ENCODE measurements at places on chromosomes 6 and 20. TPM values are rescaled to one million over a fixed set of nuclear protein-coding genes. Genes with fewer than 3 reads are reported as not detected.

DNA sequence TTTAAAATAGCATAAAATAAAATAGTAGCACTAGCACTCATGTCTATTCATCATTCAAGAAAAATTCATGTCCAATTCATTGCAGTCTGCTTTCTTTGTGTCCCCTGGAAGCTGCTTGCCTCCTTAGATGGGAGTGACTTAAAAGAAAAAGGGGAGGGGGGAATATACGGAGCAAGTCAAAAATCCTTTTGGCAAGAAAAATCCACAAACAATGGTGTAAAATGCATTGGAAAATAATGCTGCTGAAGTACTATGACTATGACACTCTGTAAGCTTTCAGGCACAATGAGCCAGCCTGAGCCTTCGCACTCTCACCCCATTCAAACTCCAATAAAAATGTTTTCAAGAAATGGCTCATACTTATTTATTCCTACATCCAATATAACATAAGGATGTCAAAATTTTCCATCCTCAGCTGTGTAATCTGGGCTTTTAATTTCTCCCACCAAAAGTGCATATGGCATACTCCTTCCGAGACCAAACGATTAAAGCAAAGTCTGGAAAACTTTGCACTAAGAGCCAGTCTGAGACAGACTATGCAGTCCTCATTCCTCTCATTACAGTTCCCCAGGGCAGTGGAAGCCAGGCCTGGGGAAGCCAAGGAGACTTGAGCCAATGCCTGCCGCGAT is 790 bp downstream of the NEDD9 start:
- DNase-seq, result no peak

- DNase-seq, result peak; percentile 48
Measured at GRCh38 chr6:170091639-170092579, 199.0 kb downstream of the DLL1 start.

GRCh38 chr20:60144404-60144803 is 186.2 kb downstream of the CDH26 start:
- DNase-seq, result no peak

- no peak for DNase-seq
Measured at GRCh38 chr6:157962601-157963302, 18.9 kb upstream of the SYNJ2 start.

GRCh38 chr6:119129148-119129967 is 50.9 kb upstream of the FAM184A start:
- DNase-seq, result no peak

DNA sequence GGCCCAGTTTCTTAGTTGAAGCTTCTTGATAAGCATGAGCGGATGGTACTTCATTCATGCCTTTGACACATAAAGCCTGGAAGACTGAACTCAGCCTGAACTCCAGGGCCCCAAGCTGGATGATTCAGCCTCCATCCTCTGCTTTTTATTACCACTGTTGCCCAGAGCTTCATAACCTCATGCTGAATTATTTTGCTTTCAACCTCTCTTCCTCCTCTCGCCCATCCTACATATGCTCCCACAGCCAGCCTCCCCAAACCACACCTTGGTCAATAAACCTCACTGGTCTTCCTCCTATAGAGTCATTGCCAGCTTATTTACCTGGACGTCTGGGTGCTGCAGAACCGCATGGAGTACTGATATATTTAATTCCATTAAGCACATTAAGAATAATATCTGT is 59.4 kb downstream of the SLC35B3 start:
- no peak for DNase-seq

DNA sequence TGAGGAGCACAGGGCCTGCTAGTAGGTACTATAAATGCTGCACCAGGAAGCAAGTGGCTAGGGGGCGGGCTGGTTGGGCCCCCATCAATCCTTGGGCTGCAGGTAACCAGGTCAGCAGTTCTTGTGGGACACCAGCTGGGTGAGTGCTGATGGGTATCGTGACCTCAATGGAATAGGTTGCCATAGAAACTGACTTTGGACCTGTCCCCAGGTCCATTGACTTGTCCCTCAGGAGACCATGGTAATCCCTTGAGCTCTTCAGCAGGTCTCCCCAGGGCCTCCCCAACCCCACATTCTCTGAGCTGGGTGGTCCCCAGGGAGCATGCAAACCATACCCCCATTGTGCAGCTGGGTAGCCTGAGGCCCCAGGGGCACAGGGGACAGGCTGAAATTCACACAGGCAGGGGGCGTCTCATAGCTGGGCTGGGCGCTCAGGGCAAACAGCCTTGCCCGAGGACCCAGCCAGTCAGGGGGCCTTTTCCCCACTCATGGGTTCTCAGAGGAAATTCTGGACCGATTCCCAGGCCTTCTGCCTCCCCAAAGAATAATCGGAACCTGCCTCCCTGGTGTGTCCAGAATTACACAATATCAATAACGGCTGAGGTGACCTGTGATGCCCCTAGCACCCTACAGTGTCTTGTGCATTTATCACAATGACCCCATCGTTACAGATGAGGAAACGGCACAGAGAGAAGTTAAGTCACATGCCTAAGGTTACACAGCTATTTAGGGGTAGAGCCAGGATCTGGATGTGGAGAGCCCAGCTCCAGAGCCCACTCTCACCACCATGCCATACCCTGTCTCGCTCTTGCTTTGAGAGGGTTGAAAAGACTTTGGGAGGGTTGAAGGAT is 35.9 kb downstream of the SRC start:
- DNase-seq, result no peak

DNA sequence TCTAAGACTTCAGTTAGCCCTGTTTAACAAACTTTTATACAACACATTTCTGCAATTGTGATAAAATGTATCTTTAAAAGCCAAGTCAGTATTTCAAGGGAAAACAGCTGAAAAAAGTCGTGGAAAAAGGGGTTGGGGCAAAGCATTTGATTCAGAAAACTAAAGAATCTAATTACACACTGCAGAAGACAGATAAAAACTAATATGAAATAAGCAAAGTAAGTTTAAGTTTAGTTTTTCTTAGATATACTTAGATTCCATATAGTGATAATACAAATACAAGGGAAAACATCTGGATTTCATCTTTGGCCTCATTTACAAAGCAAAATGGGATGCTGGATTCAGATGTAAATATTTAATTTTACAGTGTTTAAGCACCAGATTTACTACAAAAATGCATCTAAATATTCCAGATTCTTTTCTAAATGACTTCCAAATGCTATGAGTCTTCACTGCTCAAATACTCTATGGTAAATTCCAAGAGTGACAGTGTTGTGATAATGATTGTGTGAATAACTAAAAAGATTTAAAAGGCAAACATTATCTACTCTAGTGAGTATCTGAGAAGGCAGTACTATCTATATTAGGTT is 1.5 kb upstream of the ADNP start:
- DNase-seq, result no peak

- DNase-seq, result no peak
Measured at GRCh38 chr20:8663424-8663823, 405.5 kb upstream of the PLCB4 start.

DNA sequence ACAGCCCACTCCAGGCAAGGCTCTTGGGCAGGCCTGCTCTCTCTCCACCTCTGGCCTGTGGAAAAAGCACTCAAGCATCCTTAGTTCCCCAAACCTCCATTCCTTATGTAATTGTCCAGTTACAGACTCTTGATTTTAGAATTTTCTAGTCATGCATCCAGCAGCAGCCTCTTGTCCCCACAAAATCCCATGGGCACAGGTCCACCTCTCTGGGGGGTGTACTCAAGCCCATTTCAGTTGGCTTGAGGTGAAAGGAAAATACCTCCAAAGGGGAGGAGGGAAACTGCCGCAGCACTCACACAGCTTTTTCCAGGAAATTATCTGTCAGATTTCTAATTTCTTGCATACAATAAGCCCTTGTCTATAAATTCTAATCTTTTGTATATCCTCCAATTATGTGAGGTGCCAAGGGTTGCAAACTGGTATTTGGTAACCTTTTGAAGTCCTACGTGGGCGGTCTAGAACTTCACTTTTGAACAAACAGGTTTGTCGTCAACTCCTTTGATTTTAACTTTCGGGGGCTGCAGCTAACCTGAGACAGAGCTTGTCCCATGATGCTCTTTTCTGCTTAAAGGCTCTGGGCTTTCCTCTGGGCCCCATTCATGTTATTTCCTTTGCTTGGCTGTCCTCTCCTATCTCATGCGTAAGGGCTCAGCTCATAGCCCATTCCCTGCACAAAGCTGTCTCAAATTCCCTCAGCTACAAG is 104.7 kb upstream of the CEP85L start:
- DNase-seq, result no peak

DNA sequence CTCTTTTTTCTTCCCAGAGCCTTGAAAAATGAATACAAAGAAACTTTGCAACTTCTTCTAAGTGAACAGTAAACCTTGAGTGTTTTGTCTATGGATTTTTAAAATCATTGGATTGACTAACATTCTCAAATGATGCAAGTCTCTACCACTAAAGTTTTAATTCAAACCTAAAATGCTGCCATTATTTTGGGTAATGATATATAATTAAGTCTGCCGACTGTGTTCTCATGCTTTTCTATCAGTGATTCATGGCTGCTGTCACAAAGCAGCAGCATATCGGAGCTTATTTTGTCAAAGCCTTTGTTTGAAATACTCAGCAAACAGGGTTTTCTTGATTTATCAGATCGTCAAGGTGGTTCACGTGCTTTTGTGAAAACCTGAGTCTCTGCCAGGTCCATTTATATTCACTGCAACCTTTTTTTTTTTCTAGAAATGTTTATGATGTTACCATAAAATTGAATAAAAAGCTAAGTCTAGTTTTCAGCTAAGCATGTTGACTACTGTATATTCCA is 96.3 kb downstream of the GJA1 start:
- no peak for DNase-seq

DNA sequence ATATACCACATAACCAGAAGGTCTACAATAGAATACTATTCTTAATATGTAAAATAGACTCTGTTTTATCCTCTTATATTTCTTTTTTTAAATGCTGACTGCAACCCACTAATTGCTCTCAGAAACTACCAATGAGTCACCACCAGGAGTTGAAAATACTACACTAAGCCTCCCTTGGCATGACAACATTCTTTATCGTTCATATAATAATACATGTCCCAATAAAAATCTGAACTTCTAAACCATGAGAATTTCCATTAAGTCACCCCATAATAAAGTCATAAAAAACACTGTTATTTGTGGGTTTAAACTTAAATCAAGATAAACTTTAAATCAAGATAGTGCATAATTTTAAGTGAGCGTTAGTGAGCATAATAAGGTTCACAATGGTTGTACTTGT is 4.2 kb downstream of the HACE1 start:
- no peak for DNase-seq

- DNase-seq, result no peak
Measured at GRCh38 chr20:50005471-50005981, 22.7 kb downstream of the SNAI1 start.

- DNase-seq, result no peak
Measured at GRCh38 chr6:92568541-92568940, 850.8 kb downstream of the EPHA7 start.

DNA sequence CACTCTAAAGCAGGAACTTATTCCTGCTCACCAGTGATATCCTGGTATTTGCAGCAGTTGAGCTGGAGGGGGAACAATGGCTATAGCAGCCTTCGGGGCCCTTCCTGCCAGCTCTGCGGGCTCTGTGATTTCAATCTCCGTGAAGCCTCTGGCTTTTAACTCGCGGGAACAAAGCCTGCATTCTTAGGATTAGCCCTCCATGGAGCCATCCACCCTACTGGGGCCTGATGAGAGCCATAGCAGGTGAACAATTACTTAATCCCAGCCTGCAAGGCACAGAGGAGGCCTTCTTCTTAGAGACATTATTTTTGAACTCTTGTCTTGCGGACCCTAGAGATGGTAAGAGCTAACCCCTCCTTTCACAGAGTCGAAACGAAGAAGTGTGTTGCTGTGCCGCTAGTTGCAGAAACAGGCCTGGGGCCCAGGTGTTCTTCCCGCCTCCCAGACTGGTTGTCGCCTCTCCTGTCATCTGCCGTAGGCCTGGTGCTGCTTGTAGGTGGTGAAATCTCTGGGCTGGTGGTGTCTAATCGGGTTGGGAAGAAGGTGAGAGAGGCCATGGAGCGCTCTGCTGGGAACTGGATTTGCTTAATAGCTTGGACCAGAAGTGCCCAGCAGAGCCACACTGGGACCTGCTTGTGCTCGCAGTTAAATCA is 9.7 kb downstream of the GHRH start:
- no peak for DNase-seq

DNA sequence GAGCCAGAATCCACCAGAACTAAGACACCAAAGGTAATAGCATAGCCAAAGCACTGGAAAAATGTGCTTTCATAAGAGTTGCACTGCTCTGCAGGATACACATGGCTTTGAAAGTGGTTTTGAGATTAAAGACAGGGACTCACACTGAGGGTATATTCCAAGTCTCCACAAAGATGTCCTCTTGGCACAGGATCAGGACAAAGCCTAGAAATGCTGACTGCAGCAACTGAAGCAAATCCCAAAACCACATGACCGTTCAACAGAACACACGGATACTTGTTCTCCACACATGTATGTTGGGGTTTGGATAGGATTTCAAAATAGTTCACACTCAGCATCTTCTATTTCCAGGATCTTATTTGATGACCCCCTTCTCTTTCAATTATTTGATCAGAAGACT is 364.3 kb upstream of the HSF2 start:
- DNase-seq, result no peak

GRCh38 chr6:79570129-79571029 is 33.1 kb upstream of the LCA5 start:
- no peak for DNase-seq

GRCh38 chr6:169165561-169166300 is 87.9 kb downstream of the THBS2 start:
- no peak for DNase-seq

GRCh38 chr6:38773338-38773737 is 58.2 kb downstream of the DNAH8 start:
- no peak for DNase-seq

DNA sequence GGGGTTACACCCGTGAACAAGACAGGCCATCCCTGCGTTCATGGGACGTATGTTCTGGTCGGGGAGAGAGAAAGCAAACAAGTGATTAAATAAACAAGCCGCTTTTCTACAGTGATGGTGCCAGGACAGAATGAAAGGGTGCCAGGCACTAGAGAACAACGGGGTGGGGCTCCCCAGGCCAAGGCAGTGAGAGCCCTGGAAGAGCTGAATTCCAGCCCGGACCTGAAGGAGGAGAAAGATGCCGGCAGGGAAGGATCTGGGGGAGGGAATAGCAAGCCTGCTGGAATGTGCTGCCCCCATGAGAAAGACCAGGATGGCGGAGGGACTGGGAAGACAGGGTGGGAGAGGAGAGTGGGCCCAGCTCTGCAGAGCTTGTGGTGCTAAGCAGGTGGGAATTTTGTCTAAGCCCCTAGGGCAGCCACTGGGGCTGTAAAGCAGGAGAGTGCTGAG is 7.5 kb downstream of the SNAI1 start:
- DNase-seq, result no peak

FOXS1 gene
- 0.59 TPM for total RNA-seq

MAS1 gene
- not detected for total RNA-seq

ZNF391 gene
- total RNA-seq, result 0.27 TPM

GPX5 gene
- total RNA-seq, result not detected

C6orf132 gene
- total RNA-seq, result 0.18 TPM

KIF6 gene
- not detected for total RNA-seq

CLVS2 gene
- 0.08 TPM for total RNA-seq

PACRG gene
- total RNA-seq, result 1.1 TPM

EYA2 gene
- 3.6 TPM for total RNA-seq

C20orf141 gene
- not detected for total RNA-seq

LPIN3 gene
- total RNA-seq, result 0.57 TPM

RAET1G gene
- total RNA-seq, result 0.64 TPM

TSPO2 gene
- total RNA-seq, result not detected

MUC22 gene
- total RNA-seq, result 0.08 TPM

HS3ST5 gene
- total RNA-seq, result 2.9 TPM

FAM209A gene
- not detected for total RNA-seq

COL21A1 gene
- 0.65 TPM for total RNA-seq
